ENCODE measurements at places on chromosomes 1 and 21.

- DNase-seq: no peak
Observed at GRCh38 chr1:222161676-222162075, 386.2 kb downstream of the HHIPL2 start.

DNA sequence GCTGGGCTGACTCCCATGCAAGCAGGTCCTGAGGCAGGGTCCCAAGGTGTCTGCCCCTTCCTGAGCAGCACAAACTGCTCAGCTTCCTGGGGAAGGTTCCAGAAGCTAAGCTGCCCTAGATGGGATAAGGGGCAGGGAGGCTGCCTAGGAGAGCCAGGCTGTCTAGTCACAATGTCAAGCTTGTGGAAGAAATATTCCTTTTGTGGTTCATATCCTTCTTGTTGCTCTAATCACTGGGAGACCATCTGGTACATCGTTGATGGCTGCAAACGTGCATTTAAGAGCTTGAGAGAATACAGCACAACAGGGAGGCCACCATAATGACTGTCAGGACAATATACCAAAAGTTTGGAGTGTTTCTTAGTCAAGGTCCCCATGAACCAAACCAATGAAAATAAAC, 67.4 kb downstream of the SLC16A1 start:
- no peak for DNase-seq

- DNase-seq: no peak
Observed at GRCh38 chr1:1380860-1381259, 5.9 kb upstream of the AURKAIP1 start.

GRCh38 chr1:2330519-2331199, 60.7 kb downstream of the MORN1 start:
- DNase-seq: peak; percentile 84

- peak; percentile 79 for DNase-seq
Observed at GRCh38 chr1:65762081-65762862, 30.4 kb upstream of the PDE4B start.

GRCh38 chr1:223039990-223040389, 103.1 kb downstream of the TLR5 start:
- no peak for DNase-seq

- DNase-seq: no peak
Observed at GRCh38 chr21:42861848-42862400, 17.4 kb downstream of the WDR4 start.

- DNase-seq: peak; percentile 67
Observed at GRCh38 chr1:39539252-39539790, 37.3 kb downstream of the PABPC4 start.

DNA sequence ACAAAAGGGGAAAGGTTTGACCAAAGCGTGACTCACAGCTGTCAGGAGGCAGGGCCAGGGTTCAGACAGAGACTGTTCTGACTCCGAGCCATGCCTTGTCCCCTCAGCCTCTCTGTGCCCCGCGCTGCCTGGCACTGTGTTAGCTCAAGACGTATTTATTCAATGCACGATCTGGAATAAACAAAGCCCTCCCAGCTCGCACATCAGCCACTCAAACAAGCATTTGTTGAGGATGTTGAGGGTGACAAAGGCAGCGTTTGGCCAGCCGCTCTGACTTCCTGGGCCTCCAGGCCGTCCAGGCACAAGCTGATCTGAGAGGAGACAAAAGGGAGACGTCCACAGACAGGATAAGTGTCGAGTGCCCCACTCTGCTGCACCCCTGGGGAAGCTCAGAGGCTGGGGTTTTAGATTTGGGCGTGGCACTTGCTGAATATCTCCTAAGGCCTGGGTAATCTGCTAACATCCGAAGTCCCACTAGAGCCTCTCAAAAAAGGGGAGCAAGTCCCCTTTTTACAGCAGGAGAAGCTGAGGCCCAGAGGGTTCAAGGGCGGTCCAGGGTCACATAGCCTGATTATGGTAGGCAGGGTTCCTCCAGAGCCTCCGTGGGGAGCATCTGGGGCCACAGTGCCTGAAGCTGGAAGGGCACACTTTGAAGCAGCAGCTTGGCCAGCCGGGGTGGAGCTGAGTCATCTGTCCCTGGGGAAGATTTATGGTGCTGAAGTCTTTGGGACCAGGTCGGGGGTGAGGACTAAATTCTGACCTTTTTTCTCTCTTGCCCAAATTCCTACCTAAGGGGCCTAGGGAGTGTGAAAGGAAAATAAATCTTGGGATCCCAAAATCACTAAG, 95.9 kb downstream of the SPSB1 start:
- DNase-seq: peak; percentile 43

DNA sequence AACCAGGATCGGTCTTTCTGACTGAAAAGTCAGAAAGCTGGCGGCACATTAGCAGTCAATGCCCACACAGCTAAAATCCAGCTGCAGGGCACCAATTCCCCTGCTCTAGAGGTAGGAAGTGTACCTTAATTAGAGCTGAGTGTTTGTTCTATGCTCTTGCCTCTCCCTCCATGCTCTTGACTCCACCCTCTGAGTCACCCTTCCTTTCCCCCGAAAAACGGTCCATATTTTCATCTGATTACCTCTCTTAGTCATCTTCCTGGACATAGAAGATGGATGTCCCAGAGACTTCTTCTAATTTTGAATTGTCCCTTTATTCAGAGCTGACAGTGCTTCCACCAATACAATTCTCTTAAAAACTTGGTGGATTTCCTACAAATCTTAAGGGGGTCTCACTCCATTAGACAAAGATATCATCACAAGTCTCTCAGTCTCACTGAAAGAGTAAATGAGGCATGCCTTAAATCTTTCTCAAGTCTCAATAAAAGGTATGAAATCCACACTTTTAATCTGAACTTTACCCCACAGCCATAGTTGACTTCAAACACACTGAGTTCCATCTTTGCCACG, 44.1 kb upstream of the SLC19A1 start:
- DNase-seq: no peak

GRCh38 chr1:100538913-100539835, 1.2 kb downstream of the GPR88 start:
- DNase-seq: peak; percentile 10

GRCh38 chr1:16677552-16678431, 11.0 kb upstream of the RNU1-3 start:
- DNase-seq: peak; percentile 72

- DNase-seq: no peak
Observed at GRCh38 chr1:160522622-160523345, at the start of gene SLAMF6. Gene SLAMF6 (minus strand): TSS chr1:160523255. CDS start chr1:160523192, 63 bp downstream.

- DNase-seq: no peak
Observed at GRCh38 chr1:7558921-7559869, 211.9 kb upstream of the VAMP3 start.

GRCh38 chr1:195434566-195435203, 1173.6 kb downstream of the KCNT2 start:
- DNase-seq: no peak

DNA sequence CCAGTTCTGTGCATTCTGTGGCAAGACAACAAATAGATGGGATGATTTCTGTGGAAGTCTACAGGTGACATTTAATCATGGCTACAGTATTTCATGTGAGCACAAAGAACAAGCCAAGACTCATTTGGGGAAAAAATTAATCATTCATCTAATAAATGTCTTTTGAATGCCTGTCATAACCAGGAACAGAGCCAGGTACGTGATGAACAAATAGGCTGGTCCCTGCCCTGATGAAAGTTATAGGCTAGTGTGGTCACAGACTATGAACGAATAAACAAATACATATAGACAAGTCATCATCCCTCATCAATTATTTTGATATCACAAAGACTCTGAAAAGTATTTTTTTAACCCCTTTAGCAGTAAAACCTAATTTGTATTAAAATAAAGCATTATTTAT, 226.4 kb upstream of the RRP15 start:
- DNase-seq: no peak

DNA sequence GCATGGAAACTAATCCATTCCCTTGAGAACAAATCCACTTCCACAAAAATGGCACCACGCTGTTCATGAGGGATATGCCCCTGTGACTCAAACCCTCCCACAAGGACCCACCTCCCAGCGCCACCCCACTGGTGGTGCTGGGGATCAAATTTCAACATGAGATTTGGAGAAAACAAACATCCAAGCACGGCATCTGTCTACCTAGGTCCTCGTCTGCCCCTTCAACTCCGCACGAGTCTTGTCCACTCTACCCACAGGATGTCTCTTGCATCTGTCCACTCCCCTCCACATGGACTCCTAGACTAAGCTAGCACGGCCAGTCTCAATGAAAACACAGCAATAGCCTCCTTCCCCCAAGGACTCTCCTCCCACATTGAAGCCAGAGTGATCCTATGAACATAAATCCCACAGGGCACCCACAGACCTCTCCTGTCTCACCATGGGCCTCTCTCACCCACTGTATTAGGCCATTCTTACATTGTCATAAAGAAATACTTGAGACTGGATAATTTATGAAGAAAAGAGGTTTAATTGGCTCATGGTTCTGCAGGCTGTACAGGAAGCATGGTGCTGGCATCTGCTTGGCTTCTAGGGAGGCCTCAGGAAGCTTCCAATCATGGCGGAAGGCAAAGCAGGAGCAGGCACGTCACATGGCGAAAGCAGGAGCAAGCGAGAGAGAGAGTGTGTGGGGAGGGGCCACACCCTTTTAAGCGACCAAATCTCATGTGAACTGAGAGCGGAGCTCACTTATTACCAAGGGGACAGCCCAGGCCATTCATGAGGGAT, 101.4 kb downstream of the TOMM20 start:
- no peak for DNase-seq
